ENCODE measurements at places on chromosomes 5 and 9.
A peak's percentile ranks its signal among the peaks of the same experiment; 100 is the strongest.

- no peak for DNase-seq
Measured at GRCh38 chr5:6587171-6587570, 45.7 kb downstream of the NSUN2 start.

- no peak for DNase-seq
Measured at GRCh38 chr9:76650692-76651091, 113.5 kb upstream of the PCA3 start.

GRCh38 chr9:34559624-34560455 is 29.7 kb downstream of the CNTFR start:
- DNase-seq, result no peak

- DNase-seq, result no peak
Measured at GRCh38 chr5:32210151-32210550, 36.0 kb upstream of the GOLPH3 start.

DNA sequence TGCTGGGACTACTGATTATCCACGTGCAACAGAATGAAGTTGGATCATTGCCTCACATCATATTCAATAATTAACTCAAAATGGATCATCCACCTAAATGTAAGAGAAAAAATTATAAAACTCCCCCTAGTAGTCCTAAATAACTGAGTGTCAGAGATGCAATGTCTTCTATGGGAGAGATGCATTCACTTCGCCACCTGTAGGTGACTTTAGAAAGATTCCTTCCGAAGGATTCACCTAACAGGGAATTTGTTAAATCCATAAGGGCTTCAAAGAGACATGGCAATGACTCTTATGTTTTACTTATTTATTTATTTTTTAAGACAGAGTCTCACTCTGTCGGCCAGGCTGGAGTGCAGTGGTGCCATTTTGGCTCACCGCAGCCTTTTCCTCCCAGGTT is 526.0 kb downstream of the MTRR start:
- DNase-seq, result no peak

DNA sequence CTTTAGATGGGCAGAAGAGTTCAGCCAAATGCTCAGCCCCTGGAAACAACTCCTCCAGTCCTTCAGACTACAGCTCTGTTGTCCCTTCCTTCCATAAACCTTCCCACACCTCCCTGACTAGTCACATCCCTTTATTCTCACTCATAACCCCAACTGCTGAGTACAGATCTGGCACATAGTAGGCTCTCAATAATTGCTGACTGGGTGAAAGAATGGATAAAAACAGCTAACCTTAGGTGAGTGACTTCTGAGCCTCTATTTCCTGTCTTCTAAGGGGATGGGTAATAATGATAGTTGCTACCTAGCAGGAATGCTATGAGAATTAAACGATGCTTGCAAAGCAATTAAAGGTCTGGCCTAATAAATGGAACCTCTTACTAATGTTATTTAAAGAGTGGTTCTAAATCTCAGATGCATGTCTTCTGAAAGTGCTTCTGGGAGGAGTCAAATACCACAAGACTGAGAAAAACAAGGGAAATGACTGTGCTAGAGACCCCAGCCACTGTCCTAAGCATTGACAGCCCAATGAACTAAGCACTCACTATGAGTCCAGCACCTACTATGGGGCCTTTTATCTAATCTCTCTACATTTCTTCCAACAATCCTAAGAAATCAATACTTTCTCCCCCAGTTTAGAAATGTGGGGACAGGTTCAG is 2.5 kb upstream of the NR6A1 start:
- no peak for DNase-seq

DNA sequence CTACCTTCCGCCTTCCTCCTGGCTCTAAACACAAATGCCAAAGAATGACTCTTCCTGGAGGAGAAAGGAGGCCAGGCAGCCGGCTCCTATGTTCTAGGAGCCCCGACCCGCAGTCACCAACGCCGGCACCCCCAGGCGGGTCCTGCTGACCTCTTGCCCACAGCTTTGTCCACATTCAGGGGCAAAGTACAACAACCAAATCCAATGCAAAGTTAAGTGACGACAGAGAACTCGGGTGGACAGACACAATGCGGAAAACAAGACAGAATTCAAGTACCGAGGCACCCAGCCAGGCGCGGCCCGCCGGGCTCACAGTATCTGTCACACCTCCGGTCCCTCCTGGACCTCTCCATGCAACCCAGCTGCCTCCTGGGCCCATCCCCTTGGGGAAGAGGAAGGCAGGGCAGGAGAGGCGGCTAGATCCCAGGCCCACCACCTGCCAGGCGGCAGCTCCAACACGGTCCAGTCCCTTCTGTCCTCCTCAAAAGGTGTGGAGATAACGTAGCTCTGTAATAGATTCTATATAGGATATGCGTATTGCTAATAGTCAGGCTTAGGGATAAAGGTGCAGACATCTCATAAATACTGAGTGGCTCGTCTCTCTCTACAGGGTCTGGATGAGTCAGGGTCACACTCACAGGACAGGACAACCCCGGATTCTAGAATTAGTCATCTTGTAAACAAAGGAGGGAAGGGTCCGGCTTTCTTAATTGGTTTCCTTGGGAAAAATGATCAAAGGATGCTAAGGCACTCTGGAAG is 46.9 kb upstream of the UBAC1 start:
- no peak for DNase-seq

DNA sequence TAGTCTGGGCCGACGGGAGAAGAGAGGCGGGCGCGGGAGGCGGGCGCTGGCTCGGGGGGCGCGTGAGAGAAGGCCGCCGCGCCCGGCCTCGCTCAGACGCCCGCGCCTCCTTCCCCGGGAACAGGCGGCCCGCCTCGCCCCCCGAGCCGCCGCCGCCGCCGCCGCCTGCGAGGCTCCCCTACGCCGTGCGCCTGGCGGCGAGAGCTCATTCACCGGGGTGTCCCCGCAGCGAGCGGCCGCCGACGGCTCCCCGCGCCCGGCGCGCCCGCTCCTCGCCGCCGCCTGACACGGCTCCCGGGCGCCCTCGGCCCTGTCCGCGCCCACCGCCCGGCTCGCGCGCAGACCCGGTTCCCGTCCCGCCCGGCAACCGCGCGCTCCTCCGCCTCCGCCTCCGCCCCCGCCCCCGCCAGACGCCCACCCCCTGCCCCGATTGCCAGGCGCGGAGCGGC is at the start of gene GNAQ:
TSS of gene GNAQ (minus strand) at position 368 of the 449 bp plus-strand sequence. CDS start 576 bp downstream, outside the sequence.
- peak; percentile 16 for DNase-seq

GRCh38 chr5:53924392-53924791 is 364.0 kb downstream of the NDUFS4 start:
- DNase-seq, result no peak

DNA sequence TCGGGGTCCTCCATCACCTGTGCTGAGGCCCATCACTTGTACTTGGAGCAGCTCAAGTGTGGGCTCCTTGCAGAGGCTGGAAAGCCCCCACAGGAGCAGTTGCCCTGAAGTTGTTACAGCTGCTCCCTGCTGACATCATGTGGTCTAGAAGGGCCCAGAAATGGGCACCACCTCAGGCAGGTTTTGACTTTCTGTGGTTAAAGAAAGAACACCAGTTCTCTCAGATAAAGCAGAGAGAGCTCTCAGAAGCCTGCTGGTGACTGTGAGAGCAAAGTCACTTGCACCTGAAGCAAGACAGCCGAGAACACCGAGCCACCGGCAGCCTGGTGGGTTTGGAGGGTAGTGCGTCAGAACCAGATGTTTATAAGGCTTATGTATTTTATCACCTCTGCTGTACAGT is 70.4 kb downstream of the MVB12B start:
- peak; percentile 42 for DNase-seq

- DNase-seq, result no peak
Measured at GRCh38 chr9:115943431-115944165, 210.0 kb upstream of the PAPPA start.

GRCh38 chr9:113403646-113404045 is 2.6 kb upstream of the ALAD start:
- no peak for DNase-seq

- no peak for DNase-seq
Measured at GRCh38 chr5:32692036-32692746, 18.9 kb upstream of the NPR3 start.

- no peak for DNase-seq
Measured at GRCh38 chr5:170632266-170632984, 128.6 kb downstream of the KCNIP1 start.

- DNase-seq, result no peak
Measured at GRCh38 chr5:132176521-132176945, 51.1 kb downstream of the P4HA2 start.

- no peak for DNase-seq
Measured at GRCh38 chr9:4550777-4551484, 60.7 kb downstream of the SLC1A1 start.

- DNase-seq, result no peak
Measured at GRCh38 chr9:76419782-76420380, 25.7 kb upstream of the RFK start.

- no peak for DNase-seq
Measured at GRCh38 chr5:170542691-170543293, 39.0 kb downstream of the KCNIP1 start.

GRCh38 chr5:39399135-39400036 is 25.4 kb downstream of the DAB2 start:
- no peak for DNase-seq

GRCh38 chr9:109205526-109205925 is 38.5 kb upstream of the FRRS1L start:
- no peak for DNase-seq

DNA sequence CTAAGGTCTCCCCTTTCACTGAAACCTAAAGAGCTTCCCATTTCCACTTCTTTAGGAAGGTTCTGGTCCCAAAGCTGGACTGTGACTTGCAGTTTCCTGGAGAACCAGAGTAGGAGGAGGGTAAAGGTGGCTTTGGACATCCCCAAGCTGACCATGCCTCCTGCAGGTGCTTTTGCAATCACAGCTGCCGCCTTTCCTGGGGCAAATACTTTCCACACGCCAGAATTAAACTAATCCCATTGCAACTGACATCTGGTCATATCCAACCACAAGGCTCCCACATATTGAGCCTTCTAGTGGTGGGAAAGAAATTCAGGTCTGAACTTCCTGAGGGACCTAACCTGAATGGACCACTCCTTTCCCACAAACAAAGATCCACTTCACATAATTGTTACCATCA is 92.7 kb downstream of the NRG2 start:
- no peak for DNase-seq

DNA sequence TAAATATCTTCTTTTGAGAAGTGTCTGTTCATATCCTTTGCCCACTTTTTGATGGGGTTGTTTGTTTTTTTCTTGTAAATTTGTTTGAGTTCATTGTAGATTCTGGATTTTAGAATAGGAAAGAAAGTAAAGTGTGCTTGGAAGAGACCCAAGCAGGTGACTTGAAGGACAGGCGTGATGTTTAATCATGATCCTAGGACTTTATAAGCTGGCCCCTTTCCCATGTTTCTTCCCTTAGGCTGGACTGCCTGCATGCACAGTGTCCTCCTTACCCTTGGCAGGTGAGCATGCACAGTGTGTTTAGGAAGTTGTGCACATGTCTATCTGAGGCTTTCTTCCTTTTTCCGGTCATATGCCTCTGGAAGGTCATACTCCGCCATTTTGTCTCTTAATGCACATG is 61.3 kb downstream of the ISOC1 start:
- DNase-seq, result no peak

DNA sequence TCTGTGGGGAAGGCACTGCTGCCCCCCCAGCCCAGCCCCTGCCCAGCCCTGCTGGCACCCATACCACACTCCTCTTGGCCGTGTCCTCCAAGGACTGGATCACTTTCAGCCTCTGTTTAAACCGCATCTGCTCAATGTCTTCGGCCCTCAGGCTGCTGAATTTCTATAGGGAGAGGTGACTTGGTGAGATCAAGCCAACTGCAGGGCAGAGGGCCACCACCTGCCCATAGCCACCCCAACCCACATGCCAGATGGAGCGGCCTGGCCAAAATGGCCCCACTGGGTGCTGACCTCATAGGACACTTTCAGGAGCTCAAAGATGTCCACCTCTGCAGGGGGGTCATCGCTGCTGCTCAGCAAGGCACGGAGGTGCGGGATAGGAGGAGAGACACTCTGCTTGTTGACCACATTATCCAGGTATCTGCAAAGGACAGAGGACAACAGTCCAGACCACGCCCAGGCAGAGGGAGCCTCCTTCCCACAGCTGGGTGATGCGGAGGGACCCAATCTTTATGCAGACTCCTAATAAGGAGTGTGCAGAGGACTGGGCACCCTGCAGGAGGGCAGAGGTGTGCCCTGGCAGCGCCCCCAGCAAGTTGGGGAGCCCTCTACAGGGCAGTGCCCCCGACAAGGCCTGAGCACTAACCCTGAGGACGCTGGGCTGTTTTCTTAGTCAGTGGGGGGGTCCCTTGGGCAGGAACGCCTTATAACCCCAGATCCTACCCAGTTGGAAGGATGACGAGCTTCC is 14.4 kb upstream of the MRNIP start:
- no peak for DNase-seq

- DNase-seq, result no peak
Measured at GRCh38 chr9:33165263-33166151, 1.6 kb downstream of the B4GALT1 start.

All from stimulated activated CD8-positive, alpha-beta memory T cell treated with anti-CD3 and anti-CD28 coated beads, Interleukin-2, amount 100 ng/mL, for 1 hour (primary cell).